ENCODE measurements at places on chromosomes 3 and 15. TPM values are rescaled to one million over a fixed set of nuclear protein-coding genes. Genes with fewer than 3 reads are reported as not detected.

The B2M gene
- total RNA-seq = 2,080 TPM

GRCh38 chr3:53195602-53196574 is 34.9 kb downstream of the PRKCD start:
- peak; percentile 69 for DNase-seq

The HRG gene
- not detected for total RNA-seq

The ZPLD1 gene
- total RNA-seq = 0.05 TPM

DNA sequence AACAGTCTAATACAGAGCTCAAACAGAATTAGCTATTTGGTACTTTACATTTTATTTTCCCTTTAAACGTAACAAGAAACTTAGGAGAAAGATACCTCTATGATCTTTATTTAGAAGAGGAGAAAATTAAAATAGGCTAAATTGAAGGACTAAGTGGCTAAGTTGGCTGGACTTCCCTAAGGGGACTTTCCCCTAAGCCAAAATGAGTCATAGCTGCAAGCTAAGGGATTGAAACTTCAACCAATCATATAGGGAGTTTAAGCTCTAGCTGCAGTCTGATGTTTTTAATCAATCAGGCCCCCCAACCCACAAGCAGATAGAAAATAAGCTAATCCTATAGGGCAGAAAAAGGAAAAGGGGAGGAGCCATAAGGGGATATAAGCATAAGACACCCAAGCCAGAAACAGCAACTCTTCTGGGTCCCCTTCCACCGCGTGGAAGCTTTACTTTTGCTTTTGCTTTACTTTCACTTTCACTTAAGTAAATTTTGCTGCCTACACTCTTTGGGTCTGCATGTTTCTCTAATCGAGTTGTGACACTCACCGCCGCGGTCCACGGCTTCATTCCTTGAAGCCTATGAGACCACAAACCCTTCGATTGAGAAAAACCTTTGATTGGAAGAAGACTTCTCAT is 1108.5 kb upstream of the EPHA6 start:
- DNase-seq = no peak

DNA sequence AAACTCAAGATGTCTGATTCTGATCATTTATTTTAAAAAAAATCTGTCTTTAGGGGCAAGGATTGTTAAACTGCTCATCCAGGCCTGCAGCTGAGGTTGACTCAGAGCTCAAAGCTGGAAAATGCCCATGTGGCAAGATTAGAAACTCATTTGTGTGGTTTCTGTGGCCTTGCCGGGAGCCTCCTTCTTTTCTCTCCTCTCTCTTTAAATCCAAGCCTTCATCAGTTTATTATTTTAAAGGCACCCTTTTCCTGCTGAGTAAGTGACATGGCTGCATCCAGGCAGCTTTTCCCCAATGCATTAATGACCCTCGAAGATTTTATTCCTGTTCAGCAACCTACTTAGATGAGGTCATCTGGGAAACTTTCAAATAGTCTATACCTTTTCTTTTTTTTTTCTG is 221.3 kb upstream of the CDIN1 start:
- peak; percentile 15 for DNase-seq

- DNase-seq = no peak
Observed at GRCh38 chr3:8052659-8053058, 449.0 kb upstream of the LMCD1 start.

- no peak for DNase-seq
Observed at GRCh38 chr3:180267202-180267843, 230.6 kb upstream of the PEX5L start.

- no peak for DNase-seq
Observed at GRCh38 chr3:106588739-106589138, 719.9 kb upstream of the CBLB start.

GRCh38 chr3:130514681-130515080 is 2.3 kb upstream of the COL6A6 start:
- DNase-seq = no peak

DNA sequence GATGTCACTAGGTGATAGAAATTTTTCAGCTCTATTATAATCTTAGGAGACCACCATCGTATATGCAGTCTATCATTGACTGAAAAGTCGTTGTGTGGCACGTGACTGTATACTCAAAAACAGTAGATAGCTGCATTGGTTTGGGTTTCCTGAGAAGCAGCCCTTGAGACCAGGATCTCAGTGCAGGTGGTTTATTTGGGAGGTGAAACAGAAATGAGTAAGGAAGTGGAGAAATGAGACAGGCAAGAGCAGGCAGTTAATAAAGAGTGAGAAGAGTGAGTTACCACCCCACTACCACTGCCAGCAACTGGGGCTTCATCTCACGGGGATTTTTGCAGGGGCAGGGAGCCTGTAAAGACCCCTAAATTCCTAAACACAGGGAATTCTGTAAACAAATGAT is 221.0 kb downstream of the SHQ1 start:
- no peak for DNase-seq

GRCh38 chr15:50126072-50126471 is 7.0 kb upstream of the ATP8B4 start:
- DNase-seq = no peak

The IGF2BP2 gene
- total RNA-seq = 30.0 TPM

The IL12A gene
- total RNA-seq = 0.68 TPM

DNA sequence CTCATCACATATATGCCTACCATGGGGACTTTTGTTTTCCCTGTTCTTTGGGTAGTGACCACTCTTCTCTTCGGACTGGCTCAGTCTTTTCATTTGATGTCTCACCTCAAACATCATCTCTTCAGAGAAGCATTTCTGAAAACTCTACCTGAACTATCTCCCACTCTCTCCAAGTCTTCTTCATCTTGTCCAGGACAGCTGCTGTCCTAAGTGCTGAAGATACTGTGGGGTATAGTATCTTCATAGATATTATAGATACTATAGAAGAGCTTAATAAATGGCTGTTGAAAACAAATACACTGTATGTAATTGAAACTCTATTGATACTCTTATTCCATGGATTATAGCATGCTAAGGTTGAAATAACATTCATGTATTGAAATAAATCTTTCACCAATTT is 672.3 kb downstream of the CADM2 start:
- DNase-seq = no peak

DNA sequence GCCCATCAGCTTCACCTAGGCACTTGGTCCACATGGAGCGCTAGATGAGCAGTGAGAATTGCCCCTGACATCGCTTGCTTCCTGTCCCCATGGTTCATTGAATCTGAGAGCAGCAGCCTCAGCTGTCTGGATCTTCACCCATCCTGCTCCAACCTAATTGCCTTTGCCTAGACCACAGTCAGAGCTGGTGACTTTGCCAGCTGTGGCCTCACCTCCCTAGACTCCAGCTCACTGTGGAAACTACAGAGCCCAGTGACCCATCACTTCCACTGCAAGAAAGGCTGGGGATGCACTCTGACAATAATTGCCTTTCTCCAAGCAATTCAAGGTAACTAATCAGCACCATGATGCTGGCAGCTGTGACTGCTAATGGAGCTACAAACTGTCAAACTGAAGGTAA is 30.6 kb upstream of the SLC6A1 start:
- DNase-seq = no peak

The SLC6A11 gene
- total RNA-seq = not detected

- DNase-seq = peak; percentile 43
Observed at GRCh38 chr3:169663951-169664820, 674 bp upstream of the MECOM start.

- DNase-seq = no peak
Observed at GRCh38 chr3:14772533-14773138, 46.1 kb upstream of the FGD5 start.

GRCh38 chr3:51671734-51672475 is 853 bp downstream of the TEX264 start:
- peak; percentile 68 for DNase-seq

- peak; percentile 40 for DNase-seq
Observed at GRCh38 chr15:35725353-35725752, 179.4 kb upstream of the DPH6 start.

DNA sequence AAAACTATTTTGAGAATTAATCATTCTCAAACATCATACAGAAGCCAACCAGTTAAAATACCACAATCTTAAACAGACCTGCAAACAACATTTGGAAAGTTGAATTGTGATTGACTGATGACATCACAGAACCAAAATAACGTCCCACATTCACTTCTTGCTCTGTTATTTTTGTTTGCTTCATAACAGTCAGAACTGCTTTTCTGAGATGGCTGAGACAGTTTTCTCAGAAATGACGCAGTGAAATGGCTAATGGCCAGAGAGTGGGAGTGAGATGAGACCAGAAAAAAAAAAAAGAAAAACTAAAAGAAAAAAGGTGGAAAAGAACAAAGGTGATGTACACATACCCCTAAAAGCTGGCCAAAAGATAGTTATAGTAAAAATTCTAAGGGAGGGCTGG is 1061.2 kb downstream of the FHIT start:
- no peak for DNase-seq

DNA sequence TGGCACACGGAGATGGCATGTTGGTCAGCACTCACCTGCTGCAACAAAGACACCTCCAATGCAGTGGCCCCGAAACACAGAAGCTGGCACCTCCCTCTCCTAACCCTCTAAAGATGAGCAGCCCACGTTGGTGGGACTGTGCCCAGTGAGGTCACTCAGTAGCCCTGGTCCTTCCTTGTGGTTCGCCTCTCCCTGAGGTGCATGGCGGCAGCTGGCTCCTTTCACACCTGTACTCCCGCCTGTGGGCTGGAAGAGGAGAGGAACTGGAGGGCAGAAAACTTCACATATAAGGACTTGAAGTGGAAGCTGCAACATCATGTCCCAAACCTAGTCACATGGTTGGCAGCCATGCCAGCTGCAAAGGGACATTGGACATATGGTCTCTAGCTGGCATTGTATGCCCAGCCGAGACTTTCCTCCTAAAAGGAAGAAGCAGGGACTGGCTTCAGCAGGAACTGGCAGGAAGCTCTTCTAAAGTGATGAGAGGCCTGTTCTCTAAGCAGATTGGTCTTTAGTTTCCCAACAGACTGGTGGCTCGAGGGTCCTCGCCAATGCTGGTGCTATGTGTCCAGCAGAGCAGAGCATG is 10.8 kb upstream of the C3orf22 start:
- DNase-seq = no peak

GRCh38 chr3:16809482-16809881 is 75.3 kb upstream of the PLCL2 start:
- no peak for DNase-seq

GRCh38 chr3:178275311-178275710 is 260.9 kb upstream of the KCNMB2 start:
- no peak for DNase-seq

- no peak for DNase-seq
Observed at GRCh38 chr15:82731527-82731926, 21.9 kb upstream of the AP3B2 start.

DNA sequence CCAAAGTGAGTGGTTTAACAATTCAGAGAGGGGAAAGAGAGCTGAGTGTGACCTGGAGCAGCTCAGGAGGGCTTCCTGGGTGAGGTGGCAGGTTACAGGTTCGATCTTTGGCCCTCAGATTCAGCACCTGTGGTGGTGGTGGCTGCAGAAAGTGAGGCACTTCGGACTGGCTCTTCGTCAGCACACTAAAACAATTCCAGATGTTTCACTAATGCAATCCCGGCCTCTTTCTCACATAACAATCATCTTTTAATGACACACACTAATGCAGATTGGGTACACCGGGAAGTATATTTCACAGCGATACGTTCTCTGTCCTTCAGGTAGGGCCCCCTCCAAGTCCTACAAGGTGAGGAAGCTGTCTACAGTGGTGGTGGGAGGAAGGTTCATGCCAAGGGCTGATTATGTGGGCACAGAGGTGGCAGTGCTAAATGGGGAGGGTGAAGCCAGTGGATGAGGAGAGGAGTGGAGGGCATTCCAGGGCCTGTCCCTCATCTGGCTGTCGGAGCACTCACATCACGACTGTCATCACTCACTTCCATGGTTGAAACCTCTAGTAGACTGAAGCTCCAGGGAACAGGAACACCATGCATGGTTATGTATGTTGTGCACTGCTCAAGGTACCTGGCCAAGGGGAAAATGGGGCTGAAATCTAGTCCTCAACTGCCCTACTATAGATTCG is 171.1 kb downstream of the RAB11A start:
- no peak for DNase-seq

GRCh38 chr3:139808201-139808600 is 126.8 kb upstream of the CLSTN2 start:
- DNase-seq = no peak

The RASL12 gene
- total RNA-seq = not detected

- DNase-seq = no peak
Observed at GRCh38 chr15:23890218-23890617, 203.1 kb upstream of the NDN start.

DNA sequence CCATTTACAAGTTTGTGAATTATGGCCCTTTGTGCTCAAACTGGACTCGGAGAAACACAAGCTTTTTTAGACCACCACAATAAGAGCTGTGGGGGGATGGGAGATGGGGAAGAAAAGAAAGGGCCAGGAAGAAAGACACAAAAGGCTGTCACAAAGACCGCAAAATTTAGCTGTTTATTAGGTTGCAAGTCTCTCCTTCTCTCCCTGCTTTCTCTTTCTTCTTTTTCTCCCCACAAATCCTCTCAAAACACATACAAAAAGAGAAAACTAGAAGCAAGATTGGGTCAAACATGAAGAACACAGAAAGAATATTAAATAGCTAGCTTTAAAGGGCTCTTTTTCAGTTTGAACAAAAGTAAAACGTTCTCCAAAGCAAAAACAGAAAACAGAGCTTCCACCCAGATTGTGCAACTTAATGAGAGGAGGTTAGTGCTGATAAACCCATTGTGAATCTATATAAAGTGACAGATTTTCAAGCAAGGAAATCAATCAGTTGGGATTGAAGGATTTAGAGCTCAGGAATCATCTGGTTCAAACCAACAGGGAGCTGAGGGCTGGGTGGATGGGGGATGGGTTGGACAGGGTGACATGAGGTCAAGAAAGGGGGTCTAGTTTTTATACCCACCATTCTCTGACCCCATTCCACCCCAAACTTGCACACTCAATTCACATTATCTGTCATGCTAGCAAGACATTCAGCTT is 87.3 kb downstream of the DHX30 start:
- no peak for DNase-seq

The KPNA4 gene
- total RNA-seq = 23.5 TPM

- no peak for DNase-seq
Observed at GRCh38 chr15:31084176-31084575, 17.3 kb downstream of the TRPM1 start.

GRCh38 chr15:86677278-86677677 is 597.6 kb downstream of the AGBL1 start:
- no peak for DNase-seq

DNA sequence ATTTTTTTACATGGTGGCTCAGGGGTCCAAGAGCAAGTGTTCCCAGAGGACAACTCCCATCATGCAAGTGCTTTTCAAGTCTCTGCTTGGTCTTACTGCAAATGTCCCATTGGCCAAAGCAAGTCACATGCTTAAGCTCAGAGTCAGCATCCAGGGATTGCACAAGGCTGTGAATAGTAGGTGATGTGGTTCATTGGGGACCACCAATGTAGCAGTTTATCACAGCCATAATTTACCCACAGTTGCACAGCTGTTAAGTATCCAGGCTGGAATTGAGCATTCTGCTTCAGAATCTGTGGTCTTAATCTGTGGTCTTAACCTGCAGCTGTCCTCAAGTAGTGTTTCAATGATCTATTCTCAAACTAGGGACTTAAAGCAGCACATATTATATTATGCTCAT is 71.4 kb upstream of the PLCL2 start:
- DNase-seq = no peak

GRCh38 chr15:88704791-88705768 is 66.3 kb downstream of the ISG20 start:
- peak; percentile 6 for DNase-seq

The KBTBD12 gene
- total RNA-seq = not detected

The CCDC39 gene
- 0.34 TPM for total RNA-seq

- DNase-seq = peak; percentile 69
Observed at GRCh38 chr3:125437631-125438435, 62.7 kb upstream of the ZNF148 start.

The ALS2CL gene
- 8.5 TPM for total RNA-seq
